Renal cortical epithelial cell (primary cell): ENCODE measurements at places on chromosomes 2 and 18.

GRCh38 chr2:240639566-240639965 lies 14.3 kb downstream of the GPR35 start:
- no peak for DNase-seq

DNA sequence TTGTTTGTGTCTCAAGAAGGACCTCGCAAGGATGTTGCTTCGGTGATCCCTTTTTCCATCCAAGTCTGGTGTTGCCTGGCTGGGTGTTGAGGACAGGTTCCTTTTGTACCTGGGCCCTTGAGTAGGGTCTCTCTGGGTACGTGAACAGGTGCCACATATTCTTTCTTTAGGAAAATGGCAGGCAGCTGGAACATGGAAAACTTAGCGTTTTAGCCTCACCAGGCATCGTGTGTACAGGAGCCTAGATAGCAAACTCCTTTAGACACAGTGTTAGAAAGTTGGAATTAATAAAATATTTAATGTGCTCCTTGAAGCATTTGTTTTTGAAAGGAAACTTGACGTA lies 54.3 kb upstream of the RBM44 start:
- DNase-seq = no peak

DNA sequence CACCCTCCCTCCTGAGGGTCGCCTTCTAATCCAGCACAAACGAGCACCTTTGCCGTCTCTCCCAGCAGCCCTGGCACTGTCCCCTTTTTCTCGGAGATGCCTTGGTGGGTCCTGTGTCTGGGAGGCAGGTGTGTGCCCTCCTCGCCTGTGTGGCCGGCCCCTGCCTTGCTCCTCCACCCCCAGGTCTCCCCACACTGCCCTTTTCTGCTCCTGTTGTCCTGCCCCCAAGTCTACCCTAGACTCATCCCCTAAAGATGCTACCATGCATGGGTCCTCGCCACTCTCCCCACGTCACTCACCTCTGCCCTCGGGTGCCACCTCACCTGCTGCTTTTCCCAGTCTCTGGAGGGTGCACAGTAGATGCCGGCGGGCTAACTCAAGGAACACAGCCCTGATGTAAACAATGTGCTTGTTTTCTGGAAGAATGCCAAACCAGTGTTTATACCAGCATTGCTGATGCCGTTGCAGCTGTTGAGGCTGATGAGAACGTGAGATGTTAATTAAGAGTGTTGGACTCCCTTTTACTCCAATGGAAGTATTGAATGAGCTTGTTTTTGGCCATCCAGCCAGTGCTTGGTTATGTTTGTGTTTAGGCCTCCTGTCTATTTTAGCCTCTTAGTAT lies 223.1 kb downstream of the AGAP1 start:
- DNase-seq = no peak

GRCh38 chr2:222315443-222316121 lies 16.8 kb upstream of the PAX3 start:
- DNase-seq = no peak

GRCh38 chr2:99569386-99569785 lies 79.6 kb upstream of the REV1 start:
- DNase-seq = peak; percentile 56

DNA sequence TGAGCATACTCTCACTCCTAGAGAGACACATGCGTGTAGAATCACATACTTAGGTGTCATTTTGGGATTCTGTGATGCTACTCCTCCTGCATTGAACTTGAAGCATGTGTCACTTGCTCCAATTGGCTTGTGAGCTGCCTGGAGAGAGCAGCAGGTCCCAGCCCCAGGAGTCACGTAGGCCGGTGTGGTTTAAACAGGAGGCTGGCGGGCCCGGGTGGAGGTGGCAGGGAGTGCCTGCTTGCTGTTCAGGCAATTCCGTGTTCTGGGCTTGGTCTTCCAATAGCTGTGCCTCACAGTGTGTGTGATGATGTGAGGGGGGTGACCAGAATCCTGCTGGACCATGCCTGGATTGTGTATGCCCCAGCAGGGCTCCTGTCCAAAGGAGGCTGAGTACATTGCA lies 51.0 kb downstream of the ZNF236 start:
- DNase-seq = no peak

DNA sequence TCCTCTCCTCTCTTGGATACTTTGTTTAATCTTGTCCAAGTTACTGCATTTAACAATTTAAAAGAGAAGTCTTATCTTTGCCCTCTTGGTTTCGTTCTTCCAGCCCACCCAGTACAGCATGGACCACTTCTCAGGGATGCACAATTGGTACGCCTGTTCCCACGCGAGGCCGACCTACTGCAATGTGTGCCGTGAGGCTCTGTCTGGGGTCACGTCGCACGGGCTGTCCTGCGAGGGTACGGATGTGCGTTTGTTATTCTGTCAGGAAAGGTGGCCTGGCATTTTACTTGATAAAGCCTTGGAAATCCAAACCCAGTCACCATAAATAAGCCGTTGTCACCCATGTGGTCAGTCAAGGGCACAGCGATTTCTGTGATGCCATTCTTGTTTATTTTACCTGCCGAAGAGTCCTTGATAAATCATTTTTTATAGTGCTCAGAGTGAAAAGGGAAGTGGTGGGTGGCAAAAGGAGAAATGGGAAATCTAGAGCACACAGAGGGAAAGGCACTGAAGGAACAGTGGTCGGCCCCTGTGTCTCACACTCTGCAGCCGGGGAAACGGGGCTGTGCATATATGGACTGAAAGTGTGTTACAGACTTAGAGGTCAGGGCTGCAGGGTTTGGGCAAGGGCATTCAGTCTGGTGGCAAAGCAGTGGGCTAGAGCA lies 80.5 kb downstream of the DGKD start:
- no peak for DNase-seq

GRCh38 chr2:189151906-189152305 lies 27.7 kb downstream of the COL5A2 start:
- DNase-seq = no peak

- DNase-seq = peak; percentile 84
Measured at GRCh38 chr2:48114256-48114655, 208.0 kb upstream of the FBXO11 start.

DNA sequence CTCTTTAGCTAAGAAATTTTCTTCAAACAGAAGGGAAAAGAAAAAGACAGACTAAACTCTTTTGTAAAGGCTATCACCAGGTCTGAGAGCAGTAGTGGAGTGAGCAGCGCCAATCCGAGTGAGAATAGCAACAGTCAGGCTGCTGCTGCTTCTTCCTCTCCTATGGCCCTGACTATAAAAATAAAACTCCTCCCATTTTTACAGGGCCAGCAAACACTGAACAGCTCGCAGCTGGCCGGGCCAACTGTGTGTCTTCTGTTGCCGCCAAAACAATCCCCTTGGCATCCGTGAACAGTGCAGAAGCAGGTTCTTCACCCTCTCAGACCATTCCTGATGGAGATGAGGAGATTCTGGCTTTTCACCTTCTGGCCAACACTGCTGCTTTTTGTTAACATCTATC lies 124.5 kb downstream of the CNTNAP5 start:
- no peak for DNase-seq

GRCh38 chr2:195051401-195051800 lies 605.6 kb upstream of the SLC39A10 start:
- DNase-seq = no peak

DNA sequence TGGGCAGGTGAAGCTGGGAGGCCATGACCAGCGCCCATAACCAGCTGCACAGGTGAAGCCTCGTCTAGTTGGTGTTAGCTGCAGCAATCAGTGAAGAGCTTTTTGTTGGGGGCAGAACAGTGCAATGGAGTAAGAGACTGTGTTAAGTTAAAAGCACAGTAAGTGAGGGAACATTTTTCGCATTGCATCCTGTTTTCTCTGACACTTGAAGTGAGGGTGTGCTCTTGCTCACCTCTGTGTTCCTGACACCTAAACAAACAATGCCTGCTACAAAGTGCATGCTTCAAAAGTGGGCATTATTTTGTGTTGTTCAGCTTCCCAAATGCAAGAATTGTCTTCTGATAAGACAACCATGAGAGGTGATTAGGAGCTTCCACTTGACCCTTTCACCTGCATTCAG lies 324.0 kb upstream of the ACVR2A start:
- no peak for DNase-seq

DNA sequence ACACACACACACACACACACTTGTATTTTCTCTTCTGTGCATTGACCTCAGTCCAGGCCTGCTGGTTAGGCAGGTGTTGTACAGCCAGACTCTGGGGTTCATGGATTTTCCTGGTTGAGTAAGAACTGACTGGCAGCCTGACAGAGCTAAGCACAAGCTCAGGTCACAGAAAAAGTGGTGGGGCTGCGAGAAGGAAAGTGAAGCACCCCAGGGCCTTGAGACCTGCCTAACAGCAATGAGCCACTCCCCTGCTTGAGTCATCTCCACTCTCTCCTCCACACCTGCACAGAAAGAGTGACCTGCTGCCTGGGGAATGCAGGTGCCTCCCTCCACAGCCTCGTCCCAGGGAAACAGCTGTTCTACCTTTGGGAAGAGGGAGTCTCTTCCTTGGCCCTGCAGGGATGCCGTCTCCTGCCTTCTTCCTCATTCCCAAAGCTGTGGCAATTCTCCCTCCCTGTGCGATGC lies 91.4 kb upstream of the LGALSL start:
- DNase-seq = peak; percentile 46

GRCh38 chr2:203811491-203812221 lies 55.9 kb upstream of the CTLA4 start:
- DNase-seq = peak; percentile 94

GRCh38 chr2:184372484-184372883 lies 225.8 kb upstream of the ZNF804A start:
- no peak for DNase-seq

DNA sequence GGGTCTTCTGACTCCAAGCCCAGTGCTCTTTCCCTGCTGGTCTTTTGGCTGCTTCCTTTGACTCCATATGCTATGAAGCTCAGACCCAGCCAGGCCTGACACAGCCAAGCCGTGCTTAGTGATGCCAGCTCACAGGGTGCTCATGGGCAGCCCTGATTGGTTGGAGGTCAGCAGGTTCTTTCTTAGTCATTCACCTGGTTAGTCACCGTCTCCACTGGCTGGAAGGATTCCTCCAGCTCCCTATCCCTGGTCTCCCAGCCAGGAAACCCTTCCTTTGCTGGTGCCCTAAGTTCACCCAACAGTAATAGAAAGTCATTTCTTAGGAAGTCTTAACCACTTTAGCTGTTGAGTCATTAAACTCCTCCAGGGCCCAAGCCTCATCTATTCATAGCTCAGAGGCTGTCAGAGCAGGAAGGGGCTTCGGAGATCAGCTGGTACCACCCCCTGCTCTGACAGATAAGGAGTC lies 3.9 kb downstream of the KCNK3 start:
- peak; percentile 100 for DNase-seq

- no peak for DNase-seq
Measured at GRCh38 chr2:46016091-46016490, 281.1 kb upstream of the EPAS1 start.

DNA sequence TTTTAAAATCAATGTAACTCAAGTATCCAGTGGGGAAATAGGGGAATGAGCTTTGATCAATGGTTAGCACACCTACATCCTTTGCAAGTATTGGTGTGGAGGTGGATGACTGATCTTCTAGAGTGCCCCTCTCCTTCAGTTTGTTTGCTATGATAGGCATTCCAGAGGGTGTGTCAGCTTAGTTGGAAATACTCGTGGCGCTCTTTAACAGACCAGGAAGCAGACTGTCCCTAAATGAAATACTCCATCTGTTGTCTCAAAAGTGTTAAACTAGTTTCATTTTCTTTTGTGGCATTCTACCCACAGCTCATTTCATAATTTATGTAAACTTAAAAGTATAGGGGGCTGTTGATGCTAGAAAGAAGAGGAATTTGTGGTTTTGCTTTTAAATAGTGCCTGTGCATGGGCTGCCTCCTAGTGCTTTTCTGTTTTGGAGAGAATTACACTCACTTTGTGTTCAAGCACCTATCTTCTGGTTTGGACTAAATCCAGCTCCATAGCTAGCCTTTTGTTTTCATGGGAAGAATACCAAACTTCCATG lies 66.2 kb downstream of the STAT1 start:
- peak; percentile 84 for DNase-seq

DNA sequence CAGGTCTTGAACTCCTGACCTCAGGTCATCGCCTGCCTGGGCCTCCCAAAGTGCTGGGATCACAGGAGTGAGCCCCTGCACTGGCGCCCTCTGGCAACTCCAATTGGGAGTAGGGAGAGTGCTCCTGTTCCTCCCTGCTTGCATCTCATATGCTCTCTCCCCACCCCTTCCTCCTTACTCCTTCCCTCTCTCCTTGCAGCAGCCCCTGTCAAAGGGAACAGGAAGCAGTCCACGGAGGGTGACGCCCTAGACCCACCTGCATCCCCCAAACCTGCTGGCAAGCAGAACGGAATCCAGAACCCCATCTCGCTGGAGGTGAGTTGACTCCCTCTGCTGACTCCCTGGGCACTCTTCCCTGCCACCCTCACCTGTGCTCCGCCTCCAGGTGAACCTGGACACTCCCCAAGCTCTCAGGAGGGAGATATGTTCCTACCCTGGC lies 10.7 kb downstream of the ARID5A start:
- no peak for DNase-seq

- no peak for DNase-seq
Measured at GRCh38 chr18:28003451-28003850, 173.5 kb downstream of the CDH2 start.

DNA sequence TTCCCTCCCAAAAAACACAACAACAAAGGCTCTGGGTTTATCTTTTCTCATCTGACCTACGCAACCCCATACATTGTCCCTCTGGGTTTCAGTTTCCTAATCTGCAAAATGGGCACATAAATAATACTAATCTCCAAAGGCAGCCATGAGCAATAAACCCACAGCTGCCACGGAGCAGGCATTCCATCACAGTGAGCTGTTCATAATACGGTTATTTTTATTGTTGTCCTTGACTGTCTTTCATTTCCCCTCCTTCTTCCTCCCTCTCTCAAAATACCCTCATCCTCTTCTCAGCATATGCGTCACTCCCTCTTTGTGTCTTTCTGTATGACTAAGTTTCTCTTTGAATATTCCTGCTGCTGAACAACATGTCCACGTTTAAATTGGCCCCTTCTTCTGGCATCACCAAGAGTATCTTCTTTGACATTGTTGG lies 129.8 kb upstream of the CAB39 start:
- DNase-seq = no peak

DNA sequence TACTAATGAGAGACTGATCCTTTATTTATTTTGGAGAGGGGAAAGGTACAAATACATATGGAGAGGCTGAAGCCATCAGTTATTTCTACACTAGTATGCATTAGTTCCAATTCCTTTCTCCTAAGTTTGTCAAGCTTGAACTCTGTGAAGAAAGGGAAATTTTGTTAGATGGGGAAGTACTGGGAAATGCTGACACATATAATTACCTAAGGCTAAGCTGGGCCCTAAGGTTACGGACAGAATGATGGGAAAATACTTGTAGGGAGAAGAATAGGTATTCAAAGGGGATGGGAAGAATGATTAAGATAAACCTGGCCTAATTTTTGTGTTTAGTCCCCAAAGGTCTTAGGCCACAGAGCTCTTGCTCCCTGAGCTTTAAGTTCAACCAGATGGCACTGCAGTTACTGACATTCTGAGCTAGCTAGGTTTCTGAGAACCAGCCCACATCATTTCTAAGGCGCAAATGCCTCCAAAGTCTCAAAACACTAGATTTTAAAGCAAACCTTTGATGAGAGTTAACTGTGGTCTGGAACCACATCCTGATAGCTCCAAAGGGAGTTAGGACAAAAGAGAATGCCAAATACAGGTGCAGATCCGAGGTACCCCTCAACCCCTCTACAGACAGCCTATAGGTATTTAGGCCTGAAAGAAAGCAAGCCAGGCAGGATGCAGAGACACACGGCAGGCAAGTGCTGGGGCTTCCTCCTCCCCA lies 2.7 kb downstream of the TMEM163 start:
- DNase-seq = no peak
